ENCODE measurements at places on chromosomes 1 and 21.

DNA sequence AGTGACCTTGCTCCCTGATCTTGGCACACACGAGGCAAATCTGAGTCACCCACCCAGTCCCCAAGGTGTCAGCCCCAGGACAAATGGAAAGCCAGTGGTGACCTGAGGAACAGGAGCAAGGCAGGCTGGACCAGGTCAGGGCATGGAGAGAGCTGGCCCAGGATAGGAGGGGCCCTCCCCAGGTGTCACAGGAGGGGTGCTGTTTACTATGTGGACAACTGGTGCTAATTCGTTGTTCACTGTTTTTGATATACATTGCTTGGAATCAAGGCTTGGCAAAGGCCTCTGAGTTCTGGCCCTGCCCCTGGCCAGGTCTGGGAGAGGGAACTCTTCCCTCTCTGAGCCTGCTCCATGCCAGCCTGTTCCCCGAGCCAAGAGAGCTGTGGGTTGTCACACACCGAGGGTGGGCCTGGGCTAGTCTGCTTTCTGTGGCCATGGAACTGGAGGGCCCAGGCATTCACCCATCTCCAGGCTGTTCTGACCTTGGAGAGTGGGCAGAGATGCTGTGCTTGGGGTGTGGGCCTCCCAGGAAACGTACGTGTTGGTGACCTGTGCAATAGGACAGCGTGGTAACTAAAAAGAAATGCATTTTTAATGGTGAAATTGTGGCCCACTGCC lies 41.8 kb downstream of the CRYAA start:
- DNase-seq, result no peak

DNA sequence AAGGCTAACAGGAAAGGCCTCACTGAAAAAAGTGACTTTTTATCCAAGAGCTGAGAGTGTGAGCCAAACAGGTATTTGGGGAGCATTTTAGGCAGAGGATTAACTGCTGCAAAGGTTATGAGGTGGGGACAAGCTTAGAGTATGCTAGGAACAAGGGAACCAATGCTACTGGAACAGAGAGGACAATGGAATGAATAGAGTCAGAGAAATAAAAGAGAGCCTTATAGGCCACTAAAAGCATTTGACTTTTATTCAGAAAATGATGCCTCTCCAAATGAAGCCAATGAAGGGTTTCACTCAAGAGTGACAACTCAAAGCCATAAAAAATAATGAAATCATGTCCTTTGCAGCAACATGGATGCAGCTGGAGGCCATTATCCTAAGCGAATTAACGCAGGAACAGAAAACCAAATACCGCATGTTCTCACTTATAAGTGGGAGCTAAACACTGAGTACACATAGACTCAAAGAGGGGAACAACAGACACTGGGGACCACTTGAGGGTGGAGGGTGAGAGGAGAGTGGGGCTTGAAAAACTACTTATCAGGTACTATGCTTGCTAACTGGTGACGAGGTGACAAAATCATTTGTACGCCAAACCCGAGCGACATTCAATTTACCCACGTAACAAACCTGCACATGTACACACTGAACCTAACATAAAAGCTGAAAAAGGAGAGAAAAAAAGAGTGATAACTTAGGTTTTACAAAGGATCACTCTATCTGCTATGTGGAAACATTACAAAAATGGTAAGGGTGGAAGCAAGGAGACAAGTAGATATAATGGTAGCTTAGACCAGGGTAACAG lies 11.1 kb downstream of the PTP4A2 start:
- DNase-seq, result no peak

- DNase-seq, result no peak
These were observed 14.9 kb upstream of the HJV start for GRCh38 chr1:146036241-146036964.

- DNase-seq, result no peak
These were observed 14.4 kb downstream of the LMNA start for GRCh38 chr1:156128654-156129597.

DNA sequence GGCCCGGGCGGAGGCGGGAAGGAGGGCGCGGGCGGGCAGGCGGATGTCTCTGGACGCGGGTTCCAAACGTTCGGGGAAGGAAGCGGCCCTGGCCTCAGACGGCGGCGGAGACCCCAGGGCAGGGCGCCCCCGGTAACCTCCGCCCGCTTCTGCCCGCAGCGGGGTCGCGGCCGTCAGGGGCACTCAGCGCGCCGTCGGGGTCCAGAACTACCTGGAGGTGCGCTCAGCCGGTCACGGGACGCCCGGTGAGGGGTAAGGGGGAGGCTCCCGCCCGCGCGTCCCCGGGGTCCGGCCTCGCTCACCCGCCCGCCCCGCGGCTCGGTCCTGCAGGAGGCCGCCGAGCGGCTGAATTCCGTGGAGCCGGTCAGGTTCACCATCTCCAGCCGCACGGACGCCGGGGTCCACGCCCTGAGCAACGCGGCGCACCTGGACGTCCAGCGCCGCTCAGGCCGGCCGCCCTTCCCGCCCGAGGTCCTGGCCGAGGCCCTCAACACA lies 406 bp downstream of the PUSL1 start:
- no peak for DNase-seq

DNA sequence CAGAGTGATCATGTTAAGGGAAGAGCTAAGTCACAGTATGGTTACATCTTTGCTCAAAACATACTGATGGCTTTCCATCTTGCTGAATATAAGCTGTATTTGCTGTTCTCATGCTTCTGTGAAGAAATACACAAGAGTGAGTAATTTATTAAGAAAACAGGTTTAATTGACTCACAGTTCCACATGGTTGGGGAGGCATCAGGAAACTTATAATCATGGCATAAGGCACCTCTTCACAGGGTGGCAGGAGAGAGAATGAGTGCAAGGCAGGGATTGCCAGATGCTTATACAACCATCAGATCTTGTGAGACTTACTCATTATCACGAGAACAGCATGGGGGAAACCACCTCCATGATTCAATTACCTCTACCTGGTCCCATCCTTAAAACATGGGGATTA lies 24.4 kb upstream of the RGS5 start:
- DNase-seq, result no peak

- DNase-seq, result peak; percentile 98
These were observed 63.4 kb downstream of the B3GALT5 start for GRCh38 chr21:39675993-39676661.

DNA sequence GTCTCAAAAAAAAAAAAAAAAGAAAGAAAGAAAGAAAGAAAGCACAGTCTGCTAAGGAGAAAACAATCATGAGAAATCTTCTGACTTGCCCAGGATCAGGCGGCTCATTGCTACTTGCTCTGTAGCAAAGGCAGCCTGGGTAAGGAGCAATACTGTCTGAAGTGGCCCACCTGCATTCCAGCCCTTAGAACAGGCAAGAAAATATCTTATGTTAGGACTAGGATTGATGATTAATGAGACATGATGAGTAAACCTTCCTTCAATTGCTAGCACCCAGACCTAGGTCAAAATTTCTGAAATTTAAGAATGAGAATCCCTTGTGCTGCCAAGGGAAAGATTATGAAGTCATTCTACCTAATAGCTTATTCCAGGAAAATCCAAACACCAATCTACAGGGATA lies 140.8 kb downstream of the DSCAM start:
- DNase-seq, result no peak

DNA sequence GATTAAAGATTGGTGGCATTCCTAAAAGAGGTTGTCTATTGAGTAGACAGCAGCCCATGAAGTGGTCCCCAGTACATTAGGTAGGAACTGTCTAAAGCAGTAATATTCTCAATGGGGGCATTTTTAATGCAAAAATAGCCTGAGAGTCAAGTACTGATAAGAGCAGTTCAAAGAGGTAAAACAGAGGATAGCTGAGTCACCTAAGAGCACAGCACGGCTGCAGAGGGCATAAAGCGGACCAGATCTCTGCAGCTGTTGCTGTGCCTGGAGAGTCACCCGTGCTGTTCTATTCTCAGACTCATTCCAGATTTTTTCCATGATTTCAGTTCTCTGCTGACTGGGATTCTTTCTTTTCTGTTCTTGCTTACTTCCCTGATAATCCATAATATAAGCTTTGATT lies 313.2 kb downstream of the OLFM3 start:
- DNase-seq, result no peak

DNA sequence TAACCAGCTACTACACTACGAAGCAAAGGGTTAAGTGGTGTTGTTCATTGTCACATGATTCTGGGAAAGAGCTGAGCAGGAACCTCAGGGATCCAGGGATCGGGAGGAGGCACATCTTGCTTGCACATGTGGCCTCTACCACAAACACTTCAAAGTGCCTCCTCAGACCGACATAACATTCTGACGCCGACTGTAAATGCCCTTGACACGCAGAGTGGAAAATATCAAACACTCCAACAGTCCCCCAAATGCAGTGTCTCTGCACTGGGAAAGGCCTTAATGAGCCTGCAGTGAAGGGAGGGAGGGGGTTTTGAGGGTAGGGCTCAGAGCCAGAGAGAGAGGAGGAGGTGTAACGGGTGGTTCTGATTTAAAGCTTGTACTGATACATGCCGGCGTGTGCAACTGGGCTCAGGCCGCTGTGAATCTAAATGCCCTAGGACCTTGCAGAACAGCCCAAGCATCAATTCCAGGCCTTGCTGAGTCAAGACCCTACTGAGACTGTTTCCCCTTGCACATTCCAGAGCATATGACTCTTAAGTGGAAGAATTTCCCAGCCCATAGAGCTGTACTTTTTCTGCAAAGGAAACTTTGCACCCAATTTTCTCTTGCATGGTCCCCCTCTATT lies 163.7 kb downstream of the NTMT2 start:
- DNase-seq, result no peak

DNA sequence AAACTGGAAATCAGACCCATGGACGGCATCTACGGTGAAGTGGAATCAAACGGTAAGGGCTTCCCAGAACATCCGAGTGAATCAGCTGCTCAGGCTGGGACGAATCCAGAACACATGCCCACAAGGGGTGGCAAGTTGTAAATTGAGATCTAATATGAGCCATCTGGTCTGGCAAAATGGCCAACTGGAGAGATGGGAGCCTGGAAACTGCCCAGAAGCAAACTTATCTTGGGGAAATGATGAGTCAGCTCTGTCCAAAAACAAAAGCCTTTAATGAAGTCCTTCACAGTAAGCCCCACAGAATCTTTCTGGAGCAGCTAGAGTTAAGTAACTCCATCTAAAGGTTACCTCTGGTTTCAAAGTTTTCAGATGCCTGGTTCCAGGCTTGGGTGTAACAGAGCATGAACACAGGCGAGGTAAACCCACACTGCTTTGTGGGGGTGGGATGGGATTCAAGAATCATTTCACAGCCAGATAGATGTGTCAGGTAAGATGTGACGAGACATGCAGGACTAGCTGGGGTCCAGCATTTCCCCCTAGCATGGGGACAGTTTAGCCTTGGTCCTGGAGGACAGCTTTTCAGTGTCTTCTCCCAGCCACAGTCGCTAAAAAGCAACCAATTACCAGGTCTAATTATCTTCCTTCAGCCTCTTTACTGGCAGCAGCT lies 10.5 kb upstream of the SRP9 start:
- DNase-seq, result no peak

- no peak for DNase-seq
These were observed 232.1 kb downstream of the DUSP10 start for GRCh38 chr1:221509575-221510355.

DNA sequence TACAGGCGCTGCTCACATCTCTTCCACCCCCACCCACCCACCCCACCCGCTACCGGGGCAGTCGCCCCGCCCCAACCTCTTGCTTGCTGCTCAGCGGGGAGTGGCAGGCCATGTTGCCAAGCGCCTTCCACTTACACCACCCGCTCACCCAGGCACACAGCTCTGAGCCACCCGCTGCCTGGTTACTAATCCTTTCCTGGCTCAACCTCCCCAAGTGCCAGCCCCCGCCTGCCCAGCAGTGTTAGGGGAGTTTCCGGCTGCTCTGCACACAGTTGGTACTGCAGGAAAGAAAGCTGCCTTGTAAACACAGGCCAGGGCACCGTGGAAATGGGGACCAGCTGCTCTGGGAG lies 56.2 kb downstream of the LACTBL1 start:
- DNase-seq, result no peak

- DNase-seq, result no peak
These were observed 73.2 kb downstream of the GRIK3 start for GRCh38 chr1:36961062-36961615.

Data from SK-N-DZ (cell line).